ENCODE measurements at places on chromosomes 16 and 17. TPM values are rescaled to one million over a fixed set of nuclear protein-coding genes. Genes with fewer than 3 reads are reported as not detected.

DNA sequence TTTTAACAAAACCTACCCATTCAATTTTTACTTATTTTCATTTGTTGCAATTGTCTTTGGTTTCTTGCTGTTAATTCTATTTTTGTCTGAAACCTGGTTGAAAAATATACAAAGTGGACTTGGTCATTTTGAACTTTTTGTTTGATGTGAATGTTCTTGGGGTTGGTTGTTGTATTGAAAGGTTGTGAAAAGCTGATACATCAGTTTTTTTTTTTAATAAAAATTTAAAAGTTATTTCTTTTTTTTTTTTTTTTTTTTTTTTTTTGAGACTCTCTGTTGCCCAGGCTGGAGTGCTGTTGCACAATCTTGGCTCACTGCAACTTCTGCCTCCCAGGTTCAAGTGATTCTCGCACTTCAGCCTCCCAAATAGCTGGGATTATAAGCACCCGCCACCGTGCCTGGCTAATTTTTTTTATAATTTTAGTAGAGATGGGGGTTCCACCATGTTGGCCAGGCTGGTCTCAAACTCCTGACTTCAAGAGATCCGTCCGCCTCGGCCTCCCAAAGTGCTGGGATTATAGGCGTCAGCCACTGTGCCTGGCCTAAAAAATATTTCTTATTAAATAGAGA is 28.9 kb downstream of the WIPF2 start:
- DNase-seq: no peak

Gene PSMC3IP
- total RNA-seq: 3.1 TPM

DNA sequence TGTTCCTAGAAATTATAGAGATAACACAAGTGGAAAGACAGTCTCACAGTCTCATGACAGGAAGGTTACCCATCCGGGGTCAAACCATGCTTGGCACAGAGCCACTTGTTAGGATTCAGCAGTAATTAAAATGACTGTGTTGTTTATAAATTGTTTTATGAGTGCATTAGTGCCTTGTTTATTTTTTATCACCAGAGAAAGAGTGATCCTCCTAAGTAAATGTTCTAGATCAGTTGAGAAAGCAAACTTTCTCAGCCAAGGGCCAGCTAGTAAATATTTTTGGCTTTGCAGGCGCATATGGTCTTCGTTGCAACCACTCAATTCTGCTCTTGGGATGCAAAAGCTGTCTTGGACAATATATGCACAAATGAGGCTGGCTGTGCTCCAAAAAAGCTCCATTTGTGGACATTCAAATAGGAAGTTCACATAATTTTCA is 253.9 kb upstream of the CACNG5 start:
- DNase-seq: no peak

DNA sequence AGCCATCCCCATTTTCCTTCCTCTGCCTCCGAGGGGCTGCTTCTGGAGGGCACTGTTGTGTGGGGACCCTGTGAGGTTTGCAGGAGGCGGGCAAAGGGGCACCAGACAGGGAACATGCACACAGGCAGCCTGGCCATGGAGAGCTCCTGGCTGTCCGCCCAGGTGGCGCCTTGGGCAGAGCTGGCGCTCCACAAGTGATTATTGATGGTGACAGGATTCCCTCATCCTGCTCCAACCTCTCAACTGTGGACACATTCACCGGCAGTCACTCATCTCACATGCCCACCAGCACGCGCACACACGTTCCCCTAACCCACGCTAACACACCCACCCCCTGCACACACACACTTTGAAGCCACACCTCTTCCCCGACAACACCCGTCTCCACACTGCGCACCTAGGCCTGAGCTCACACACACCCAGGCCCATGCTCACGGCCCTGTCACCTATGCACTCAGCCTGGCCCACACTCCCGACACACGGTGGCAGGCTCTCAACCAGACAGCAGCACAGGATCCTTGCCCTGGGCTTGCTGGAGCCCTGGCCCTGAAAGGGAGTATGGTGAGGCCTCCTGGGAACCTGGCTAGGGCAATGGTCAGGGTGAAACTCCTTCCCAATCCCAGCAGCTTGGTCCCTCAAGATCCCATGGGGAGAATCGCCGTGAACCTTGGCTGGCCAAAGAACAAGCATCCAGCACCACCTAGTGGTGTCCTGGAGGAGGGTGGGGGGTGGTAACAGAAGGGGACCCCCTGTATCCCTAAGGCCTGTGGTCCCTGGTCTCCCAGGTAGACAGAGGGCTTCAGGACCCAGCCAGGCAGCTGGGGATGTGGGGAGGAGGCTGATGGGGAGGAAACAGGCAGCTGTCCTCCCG is 3.6 kb downstream of the PNMT start:
- DNase-seq: peak; percentile 89

Gene CD7
- total RNA-seq: 0.64 TPM

Gene CNTNAP4
- total RNA-seq: not detected

Gene CD300LB
- total RNA-seq: 0.25 TPM

DNA sequence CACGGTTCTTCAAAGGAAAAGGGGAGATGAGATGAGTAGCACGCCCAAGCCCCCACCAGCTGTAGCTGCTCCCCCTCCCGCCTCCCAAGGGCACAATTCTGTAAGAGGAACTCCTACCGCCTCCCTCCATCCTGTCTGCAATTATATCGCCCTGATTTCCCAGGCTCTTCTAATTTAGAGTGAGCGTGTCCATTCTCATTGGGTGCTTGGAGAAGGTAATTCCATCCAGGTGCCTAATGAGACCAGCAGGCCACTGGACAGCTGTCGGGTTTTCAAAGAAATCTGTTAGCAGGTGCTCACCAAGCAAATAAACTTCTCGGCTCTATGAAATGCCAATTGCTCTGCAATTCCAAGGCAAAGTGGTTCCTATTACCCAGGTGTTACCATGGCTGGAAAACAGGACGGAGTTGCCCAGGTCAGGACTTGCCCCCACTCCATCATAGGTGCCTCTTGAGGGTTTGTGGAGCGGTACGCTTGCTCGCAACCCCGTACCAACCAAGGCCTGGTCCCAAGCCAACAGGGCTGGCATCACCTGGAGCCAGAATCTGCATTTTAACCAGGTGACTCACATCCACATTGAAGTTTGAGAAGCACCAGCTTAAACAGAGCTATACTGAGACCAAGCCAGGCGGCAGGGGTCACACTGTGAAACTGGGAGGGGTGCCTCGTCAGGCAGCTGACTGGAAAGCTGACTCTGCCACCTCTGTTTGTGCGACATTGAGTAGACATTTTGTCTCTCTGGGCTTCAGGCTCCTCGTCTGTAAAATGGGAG is 16.5 kb upstream of the MEAK7 start:
- no peak for DNase-seq

DNA sequence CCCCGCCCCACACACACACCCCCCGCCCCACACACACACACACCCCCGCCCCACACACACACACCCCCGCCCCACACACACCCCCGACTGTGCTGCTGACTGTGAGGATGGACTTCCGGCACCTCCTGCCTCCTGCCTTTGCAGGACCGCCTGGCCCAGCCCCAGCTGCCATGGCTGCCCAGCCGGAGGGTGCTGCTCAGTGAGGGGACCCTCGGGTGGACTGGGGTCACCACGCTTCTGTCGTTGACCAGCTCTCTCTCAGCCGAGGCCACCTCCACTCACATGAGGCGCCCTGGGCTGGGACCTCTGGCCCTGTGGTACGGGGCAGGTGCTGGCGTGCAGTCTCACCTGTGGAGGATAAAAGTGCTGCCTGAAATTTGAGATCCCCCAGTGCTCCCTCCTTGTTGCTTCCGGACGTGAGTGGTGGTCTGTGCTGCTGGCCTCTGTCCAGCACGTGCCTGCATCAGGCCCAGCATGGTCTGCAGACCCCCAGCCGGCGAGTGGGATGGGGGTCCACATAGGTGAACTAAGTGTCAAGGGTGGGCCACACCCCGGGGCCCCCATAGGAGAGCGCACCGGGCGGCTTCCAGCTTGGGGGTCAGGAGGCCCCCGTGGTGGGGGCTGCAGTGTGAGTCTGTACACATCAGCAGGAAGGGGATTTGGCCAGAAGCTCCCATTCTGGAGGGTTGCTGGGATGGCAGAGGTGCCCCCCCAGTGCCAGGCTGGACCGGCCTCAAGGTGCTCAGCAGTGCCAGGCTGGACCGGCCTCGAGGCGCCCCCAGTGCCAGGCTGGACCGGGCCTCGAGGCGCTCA is 11.2 kb downstream of the METRNL start:
- no peak for DNase-seq

Gene TNS4
- not detected for total RNA-seq

- DNase-seq: no peak
These were observed 17.0 kb downstream of the CRYM start for GRCh38 chr16:21260870-21261791.

Gene KRTAP3-1
- total RNA-seq: not detected

DNA sequence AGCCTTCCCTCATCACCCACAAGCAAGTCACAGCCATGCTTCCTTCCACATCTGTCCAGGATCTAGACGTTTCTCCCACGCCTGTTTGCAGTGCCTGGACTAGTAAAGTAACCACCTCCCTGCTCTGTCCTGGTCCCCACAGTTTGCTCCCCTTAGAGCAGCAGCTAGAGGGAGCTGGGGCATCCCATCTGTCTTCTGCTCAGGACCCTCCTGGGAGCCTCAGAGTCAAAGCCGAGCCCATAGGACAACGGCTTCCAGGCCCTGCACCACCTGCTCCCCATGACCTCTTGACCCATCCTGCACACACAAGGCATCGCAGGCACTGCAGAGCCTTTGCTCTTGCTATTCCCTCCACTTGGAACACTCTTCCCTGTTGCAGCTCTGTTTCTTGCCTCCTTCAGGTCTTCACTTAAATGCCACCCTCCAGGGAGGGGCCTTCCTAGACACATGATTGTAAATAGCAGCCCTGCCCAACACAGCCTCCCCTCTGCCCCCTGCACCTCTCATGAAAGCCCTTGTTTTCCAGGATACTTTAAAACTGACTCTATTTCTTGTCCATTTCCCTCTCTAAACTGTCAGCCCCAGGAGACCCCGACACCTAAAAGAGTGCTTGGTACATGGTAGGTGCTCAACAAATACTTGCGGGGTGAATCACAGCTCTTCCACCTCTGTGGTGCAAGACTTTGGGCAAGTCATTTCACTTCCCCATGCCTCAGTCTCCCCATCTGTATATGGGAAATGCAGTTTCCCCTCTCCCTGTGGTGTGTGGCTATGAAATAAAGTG is 3.1 kb downstream of the NATD1 start:
- no peak for DNase-seq

Gene HAP1
- total RNA-seq: not detected

Gene TNFSF13
- 8.5 TPM for total RNA-seq

GRCh38 chr16:79404571-79404970 is 196.0 kb downstream of the MAF start:
- DNase-seq: no peak

Gene TMIGD1
- not detected for total RNA-seq

- DNase-seq: peak; percentile 90
These were observed 13.7 kb upstream of the CNGB1 start for GRCh38 chr16:57984443-57985203.

Gene SOX15
- 1.2 TPM for total RNA-seq

Gene PERCC1
- 0.27 TPM for total RNA-seq

GRCh38 chr16:50311134-50311528 is 44.8 kb downstream of the ADCY7 start:
- DNase-seq: no peak

- peak; percentile 85 for DNase-seq
These were observed at the start of gene UBTF for GRCh38 chr17:44219616-44220212. UBTF (minus strand) TSS chr17:44219675; CDS start chr17:44218229, 1,446 bp downstream.

- DNase-seq: no peak
These were observed 45.5 kb downstream of the CEP112 start for GRCh38 chr17:66146394-66146793.

- DNase-seq: no peak
These were observed 30.0 kb downstream of the USP10 start for GRCh38 chr16:84729716-84730320.

Gene SMIM22
- total RNA-seq: not detected

All from left ventricle myocardium superior (tissue), 1 donor.